H4 (cell line): ENCODE measurements at places on chromosomes 4 and X.

- no peak for DNase-seq
Measured at GRCh38 chr4:7480423-7480822, 45.7 kb upstream of the PSAPL1 start.

GRCh38 chr4:60683973-60684372, 516.2 kb upstream of the ADGRL3 start:
- no peak for DNase-seq

DNA sequence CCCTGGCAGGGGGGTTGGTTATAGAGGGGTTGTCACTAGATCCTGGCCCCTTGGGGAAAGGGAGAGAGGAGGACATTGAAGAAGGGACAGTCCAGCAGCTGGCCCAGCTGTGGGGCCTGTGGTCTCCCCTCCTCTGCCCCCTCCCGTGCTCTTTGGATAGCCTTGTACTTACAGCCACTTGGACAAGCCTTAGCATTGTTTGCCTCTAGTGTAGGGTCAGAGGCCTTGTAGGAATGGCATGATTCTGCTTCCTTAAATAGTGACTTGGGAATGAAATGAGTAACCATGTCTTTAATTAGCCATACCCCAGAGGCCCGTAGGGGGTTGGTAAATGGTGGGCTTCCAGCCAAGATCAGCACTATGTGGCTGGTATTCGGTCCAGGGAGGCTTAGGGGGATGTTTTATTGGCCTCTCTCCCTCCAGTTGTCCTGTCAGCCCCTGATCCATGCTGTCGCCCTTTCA, 230.6 kb downstream of the PTTG2 start:
- DNase-seq = peak; percentile 64

- DNase-seq = no peak
Measured at GRCh38 chr4:159271856-159272255, 169.0 kb downstream of the RAPGEF2 start.

GRCh38 chr4:170875868-170876267, 786.1 kb upstream of the AADAT start:
- DNase-seq = peak; percentile 6
